ENCODE measurements at places on chromosomes 4 and X.

DNA sequence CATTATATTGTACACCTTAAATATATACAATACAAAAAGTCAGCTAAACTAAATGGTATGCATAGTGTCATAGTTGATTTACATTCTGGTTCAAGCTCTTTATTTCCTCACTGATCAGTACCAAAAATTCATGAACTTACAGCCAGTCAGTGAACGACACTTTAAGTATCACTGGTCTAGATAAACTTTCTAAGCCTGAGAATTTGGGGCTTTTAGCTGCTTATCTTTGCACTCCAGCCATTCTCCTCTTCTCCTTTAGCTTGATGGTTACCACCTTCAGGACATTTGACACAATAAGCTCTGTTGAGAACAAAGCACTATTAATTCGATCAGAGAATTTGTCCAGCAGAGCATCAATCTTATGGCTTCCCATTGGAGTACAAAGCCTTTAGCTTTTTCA is 83.0 kb upstream of the ALG13 start:
- H3K4me3 ChIP-seq, result no peak overlapping the region
- H3K36me3 ChIP-seq, result no peaks in the 10 kb centered on the region
- no peaks in the 10 kb centered on the region for H3K27me3 ChIP-seq
- no peaks in the 10 kb centered on the region for H3K4me1 ChIP-seq
- DNase-seq, result no peak
- no peak overlapping the region for H3K27ac ChIP-seq

DNA sequence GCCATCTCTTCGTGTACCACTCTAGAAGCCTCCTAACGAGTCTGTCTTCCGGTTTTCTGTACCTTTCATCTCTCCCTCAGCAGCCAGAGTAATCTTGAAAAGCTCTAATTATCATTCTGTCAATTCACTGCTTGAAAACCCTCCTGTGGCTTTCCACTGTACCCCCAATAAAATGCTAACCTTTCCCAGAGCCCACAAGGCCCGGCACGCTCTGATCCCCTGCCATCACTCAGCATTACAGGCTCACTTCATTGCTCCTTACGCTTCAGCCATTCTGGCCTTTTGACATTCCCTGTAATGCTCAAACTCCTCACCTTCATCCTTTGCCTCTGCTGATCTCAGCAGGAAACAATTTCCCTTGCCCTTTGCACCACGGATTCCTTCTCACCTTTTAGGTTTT is 112.9 kb downstream of the ARHGAP10 start:
- no peak overlapping the region for H3K27ac ChIP-seq
- H3K36me3 ChIP-seq, result peaks cover 5% of the 10 kb centered on the region
- H3K4me3 ChIP-seq, result no peak overlapping the region
- peaks cover 16% of the 10 kb centered on the region for H3K4me1 ChIP-seq
- no peaks in the 10 kb centered on the region for H3K27me3 ChIP-seq
- DNase-seq, result no peak

GRCh38 chrX:65994519-65995506 is 45.1 kb downstream of the VSIG4 start:
- no peak overlapping the region for H3K4me3 ChIP-seq
- H3K27ac ChIP-seq, result no peak overlapping the region
- H3K36me3 ChIP-seq, result peaks cover 6% of the 10 kb centered on the region
- H3K4me1 ChIP-seq, result peaks cover 31% of the 10 kb centered on the region
- H3K27me3 ChIP-seq, result no peaks in the 10 kb centered on the region
- DNase-seq, result no peak

- peaks cover 48% of the 10 kb centered on the region for H3K4me1 ChIP-seq
- H3K27me3 ChIP-seq, result no peaks in the 10 kb centered on the region
- no peak for DNase-seq
- peaks cover 57% of the 10 kb centered on the region for H3K36me3 ChIP-seq
- no peak overlapping the region for H3K27ac ChIP-seq
- no peak overlapping the region for H3K4me3 ChIP-seq
Observed at GRCh38 chr4:16212138-16212782, 14.0 kb downstream of the TAPT1 start.

DNA sequence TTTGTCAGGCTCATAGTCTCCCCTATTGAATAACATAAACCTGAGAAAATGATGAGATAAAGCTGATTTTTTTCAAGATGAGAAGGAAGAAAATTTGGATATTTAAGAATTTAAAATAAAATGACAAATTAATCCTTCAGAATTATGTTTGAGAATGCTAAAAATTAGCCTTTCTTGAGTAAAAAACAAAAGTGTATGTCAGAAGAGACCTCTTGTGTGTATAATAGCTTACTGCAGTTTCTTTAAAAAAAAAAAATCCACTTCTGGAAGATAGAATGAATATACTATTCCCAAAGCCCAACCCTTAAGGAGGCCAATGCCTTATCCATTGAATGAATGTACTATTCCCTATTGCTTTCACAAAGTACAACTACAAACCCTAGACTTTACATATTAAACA is 281.8 kb downstream of the RAPGEF2 start:
- H3K4me1 ChIP-seq, result no peaks in the 10 kb centered on the region
- DNase-seq, result no peak
- H3K4me3 ChIP-seq, result no peak overlapping the region

GRCh38 chr4:74057588-74057987 is 19.1 kb upstream of the CXCL3 start:
- no peak overlapping the region for H3K27ac ChIP-seq
- no peaks in the 10 kb centered on the region for H3K4me1 ChIP-seq
- no peak overlapping the region for H3K4me3 ChIP-seq

DNA sequence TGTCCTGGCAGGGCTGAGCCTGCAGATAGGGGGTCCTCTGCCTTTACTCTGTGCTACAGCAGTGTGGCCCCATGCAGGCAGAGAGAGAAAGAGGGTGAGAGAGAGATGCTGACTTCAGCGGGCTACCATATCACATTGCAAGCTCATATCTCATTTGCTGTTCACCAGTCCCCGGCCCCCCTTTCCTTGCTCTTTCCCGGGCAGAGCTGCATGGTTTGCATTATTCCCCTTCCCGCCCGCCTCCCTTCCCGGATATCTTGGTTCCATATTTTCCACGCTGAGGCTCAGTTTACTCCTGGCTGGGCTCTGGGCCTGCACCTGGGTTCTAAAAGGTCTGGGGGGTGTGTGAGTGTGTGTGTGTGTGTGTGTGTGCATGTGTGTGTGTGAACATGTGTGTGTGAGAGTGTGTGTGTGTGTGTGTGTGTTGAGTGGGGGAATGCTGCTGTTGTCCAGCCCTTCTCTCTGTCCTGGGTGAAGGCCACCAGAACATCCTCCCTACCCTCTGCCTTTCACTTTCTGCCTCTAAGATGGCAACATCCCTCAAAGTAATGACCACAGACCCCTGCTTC is 63.5 kb downstream of the PJA1 start:
- no peak overlapping the region for H3K27ac ChIP-seq
- no peaks in the 10 kb centered on the region for H3K27me3 ChIP-seq
- DNase-seq, result no peak
- no peaks in the 10 kb centered on the region for H3K4me1 ChIP-seq

- no peaks in the 10 kb centered on the region for H3K4me1 ChIP-seq
- H3K27me3 ChIP-seq, result no peaks in the 10 kb centered on the region
- no peak overlapping the region for H3K4me3 ChIP-seq
- H3K27ac ChIP-seq, result no peak overlapping the region
Observed at GRCh38 chrX:41288641-41289040, 45.3 kb upstream of the DDX3X start.

DNA sequence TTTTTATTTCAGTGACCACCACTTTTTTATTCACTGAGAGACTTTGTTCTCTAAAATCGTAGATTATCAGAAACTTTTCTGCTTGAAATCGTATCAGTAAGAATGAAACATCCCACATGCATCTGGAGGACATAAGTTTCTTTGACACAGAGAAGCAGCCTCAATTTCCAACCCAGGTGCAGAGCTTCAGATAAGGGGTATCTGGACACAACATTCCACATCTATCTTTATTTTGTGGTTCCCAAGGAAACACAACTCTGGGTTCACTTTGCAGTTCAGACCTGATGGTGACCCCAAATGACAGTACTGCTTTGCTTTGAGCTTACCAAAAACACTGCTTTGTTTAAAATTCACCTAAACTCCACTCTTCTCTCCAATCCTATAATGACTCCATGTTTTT is 1.3 kb upstream of the CLCN5 start:
- no peaks in the 10 kb centered on the region for H3K27me3 ChIP-seq
- no peak overlapping the region for H3K27ac ChIP-seq
- DNase-seq, result no peak
- H3K36me3 ChIP-seq, result peaks cover 5% of the 10 kb centered on the region

- no peaks in the 10 kb centered on the region for H3K27me3 ChIP-seq
- H3K27ac ChIP-seq, result no peak overlapping the region
- no peak for DNase-seq
Observed at GRCh38 chrX:69000877-69001276, 164.4 kb downstream of the PJA1 start.
